Heart left ventricle (tissue), 16 donors: ENCODE measurements at places on chromosomes 2 and 18. TPM values are rescaled to one million over a fixed set of nuclear protein-coding genes. Genes with fewer than 3 reads are reported as not detected.

The STEAP3 gene
- total RNA-seq = 8.3 TPM

The TANK gene
- 21.5 TPM for total RNA-seq

The ACMSD gene
- total RNA-seq = not detected

The ANKAR gene
- total RNA-seq = 9.9 TPM

DNA sequence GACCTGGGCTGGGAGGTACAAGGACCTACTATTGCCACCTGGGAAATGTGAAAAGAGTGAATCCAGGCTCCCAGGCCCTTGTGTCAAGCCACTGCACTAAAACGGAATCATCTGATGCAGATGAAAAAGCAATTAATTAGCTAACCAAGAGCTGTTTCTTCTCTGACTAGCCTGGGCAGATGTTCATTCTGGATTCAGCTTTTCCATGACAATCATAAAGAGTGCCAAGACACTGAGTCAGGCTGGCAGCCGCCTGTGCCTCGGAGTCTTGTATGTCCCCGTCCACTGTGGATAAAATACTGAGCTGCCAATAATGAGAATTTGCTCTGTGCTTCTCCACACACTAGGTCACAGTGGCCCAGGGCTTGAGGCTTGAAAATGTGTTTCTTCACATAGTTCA is 21.7 kb upstream of the LCLAT1 start:
- no peak for DNase-seq
- no peaks in the 10 kb centered on the region for H3K27me3 ChIP-seq
- peaks cover 16% of the 10 kb centered on the region for H3K4me1 ChIP-seq
- no peaks in the 10 kb centered on the region for H3K36me3 ChIP-seq
- no peak overlapping the region for H3K4me3 ChIP-seq

DNA sequence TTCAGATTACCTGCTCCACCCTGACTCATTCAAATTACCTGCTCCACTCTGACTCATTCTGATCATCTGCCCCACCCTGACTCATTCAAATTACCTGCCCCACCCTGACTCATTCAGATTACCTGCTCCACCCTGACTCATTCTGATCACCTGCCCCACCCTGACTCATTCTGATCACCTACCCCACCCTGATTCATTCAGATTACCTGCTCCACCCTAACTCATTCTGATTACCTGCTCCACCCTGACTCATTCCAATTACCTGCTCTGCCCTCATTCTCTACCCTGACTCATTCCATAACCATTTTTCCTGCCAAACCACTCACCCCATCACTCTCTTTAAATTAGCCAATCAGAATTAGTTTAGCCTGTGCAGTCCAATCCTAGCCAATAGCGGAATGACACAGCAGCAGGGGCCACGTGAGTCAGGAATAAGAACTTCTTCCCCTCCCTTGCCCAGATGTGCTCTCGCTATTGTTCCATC is 26.2 kb downstream of the CFAP53 start:
- H3K27me3 ChIP-seq = no peaks in the 10 kb centered on the region
- H3K4me1 ChIP-seq = no peaks in the 10 kb centered on the region
- DNase-seq = no peak
- no peak overlapping the region for H3K4me3 ChIP-seq
- H3K27ac ChIP-seq = no peak overlapping the region
- H3K36me3 ChIP-seq = no peaks in the 10 kb centered on the region

DNA sequence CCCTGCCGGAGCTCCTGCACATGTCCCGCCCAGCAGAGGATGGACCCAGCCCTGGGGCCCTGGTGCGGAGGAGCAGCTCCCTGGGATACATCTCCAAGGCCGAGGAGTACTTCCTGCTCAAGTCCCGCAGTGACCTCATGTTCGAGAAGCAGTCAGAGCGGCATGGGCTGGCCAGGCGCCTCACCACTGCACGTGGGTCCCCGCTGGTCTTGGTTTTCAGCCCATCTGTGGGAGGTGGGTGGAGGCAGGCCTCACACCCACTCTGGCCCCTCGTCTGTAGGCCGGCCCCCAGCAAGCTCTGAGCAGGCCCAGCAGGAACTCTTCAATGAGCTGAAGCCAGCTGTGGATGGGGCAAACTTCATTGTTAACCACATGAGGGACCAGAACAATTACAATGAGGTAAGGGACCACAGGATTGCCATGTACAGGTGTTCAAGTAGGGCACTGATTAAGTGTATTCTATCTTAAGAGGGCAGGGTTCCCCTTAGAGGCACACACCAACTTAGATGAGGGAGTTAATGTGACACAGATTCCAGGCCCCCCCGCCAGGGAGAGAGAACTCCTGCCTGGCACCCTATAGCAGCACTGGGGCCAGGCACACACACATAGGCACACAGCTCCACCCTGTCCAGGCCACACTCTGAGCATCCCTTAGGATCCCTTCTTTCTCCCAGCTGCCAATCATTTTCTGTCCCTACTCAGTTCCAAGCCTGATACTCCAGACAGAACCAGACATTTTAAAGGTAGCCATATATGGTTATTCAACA is 5.4 kb upstream of the CHRNG start:
- no peaks in the 10 kb centered on the region for H3K4me1 ChIP-seq
- no peak overlapping the region for H3K27ac ChIP-seq
- H3K4me3 ChIP-seq = no peak overlapping the region
- H3K36me3 ChIP-seq = no peaks in the 10 kb centered on the region

DNA sequence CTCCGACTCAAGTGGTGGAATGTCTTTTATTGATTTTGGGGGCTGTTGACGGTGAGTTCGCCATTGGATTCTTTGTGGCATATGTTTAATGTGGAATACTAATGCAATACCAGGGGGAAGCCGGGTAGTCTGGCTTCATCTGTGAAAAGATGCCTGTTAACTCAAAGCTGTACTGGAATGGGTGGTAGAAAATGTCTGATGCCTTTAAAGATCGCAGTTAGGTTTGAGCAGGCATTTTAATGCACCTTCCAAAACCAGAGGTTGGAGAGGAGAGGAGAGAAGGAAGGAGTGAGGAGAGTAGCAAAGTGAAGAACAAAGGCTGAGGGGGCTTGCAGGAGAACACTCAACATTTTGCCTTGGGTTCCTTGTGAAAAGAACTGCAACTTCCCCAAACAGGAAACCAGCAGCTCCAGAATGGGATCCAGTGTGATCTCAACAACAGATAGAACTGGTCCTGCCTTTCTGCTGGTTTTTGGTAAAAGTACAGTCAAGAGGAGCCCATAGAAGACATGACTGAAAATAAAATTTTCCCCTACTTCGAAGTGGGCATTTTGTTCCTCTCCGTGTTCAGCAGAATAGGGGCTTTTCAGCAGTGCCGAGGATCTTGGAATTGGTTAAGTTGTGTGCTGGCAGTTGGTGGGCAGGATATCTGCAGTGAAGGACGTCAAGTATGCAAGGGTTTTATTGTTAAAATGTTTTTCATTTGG is 1.5 kb downstream of the ZNF532 start:
- H3K27me3 ChIP-seq = no peaks in the 10 kb centered on the region
- H3K4me3 ChIP-seq = peak overlapping the region; percentile 54
- no peaks in the 10 kb centered on the region for H3K36me3 ChIP-seq
- peaks cover 75% of the 10 kb centered on the region for H3K4me1 ChIP-seq
- no peak for DNase-seq

DNA sequence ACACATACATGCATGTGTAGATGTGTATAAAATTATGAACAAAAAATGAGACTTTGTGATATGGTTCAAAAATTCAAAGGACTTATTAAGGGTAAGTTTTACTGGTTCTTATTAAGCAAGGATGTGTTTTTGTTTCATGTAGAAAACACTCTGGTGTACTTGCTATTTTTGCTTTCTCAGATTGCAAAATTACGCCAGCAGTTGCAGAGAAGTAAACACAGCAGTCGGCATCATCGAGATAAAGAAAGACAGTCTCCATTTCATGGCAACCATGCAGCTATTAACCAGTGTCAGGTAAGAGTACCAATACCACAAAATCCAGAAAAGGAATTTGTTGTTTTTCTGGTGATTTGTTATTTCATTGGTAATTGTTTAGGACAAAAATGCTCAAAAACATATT is 91.3 kb downstream of the FAM117B start:
- DNase-seq = no peak
- H3K27me3 ChIP-seq = no peaks in the 10 kb centered on the region
- H3K36me3 ChIP-seq = no peaks in the 10 kb centered on the region
- no peak overlapping the region for H3K4me3 ChIP-seq
